ENCODE measurements at places on chromosomes 1 and 21. TPM values are rescaled to one million over a fixed set of nuclear protein-coding genes. Genes with fewer than 3 reads are reported as not detected.

DNA sequence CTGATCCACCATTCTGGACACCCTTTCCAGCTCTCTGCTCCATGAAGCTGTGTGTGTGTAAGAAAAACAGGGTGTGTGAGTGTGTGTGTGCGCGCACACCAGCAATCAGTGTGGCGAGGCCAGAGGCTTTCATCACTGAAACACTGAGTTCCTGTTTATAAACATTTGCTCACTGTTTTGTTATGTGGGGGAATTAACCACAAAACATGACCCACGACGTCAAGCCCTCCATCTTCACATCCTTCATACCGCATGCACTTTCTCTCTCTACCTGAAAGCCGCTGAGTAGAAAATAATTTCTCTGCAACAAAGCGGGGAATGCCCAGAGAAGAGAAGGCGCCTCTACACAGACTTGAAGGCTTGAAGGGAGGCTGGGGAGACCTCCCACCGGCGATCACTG is 148.9 kb upstream of the IRF2BP2 start:
- no peak for DNase-seq

DNA sequence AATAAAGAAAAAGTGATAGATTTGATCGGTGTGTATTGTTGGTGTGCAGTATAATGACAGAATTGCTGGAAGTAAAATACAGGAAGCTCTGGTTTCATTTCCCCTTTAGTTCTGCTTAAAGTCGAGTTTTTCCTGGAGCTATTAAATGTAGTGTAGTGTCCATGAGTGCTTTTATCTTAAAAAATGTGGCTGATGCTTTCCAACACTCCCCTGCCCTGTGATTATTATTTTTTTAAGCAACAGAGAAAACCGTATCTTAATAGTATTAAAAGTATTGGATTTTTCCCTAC is 1.1 kb downstream of the LGALS8 start:
- no peak for DNase-seq

DNA sequence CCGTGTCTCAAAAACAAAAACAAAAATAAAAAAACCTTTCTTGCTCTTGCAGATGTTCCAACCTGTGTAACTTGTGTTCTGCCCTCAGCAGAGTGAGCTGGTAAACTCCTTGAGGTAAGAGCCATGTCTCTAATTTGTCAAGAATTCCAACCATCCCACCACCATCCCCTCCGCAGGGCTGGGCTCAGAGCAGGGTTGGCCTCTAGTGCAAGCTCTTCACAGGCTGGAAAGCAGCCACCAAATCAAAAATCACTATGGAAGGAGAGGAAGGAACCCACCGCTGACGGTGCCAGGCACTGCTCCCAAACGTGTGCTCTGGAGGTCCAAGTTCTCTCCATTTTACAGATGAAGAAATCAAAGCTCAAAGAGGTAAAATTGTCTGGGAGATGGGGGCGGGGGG is 9.4 kb downstream of the PLEKHA6 start:
- DNase-seq: no peak

- no peak for DNase-seq
These were observed 262.1 kb upstream of the PKN2 start for GRCh38 chr1:88421997-88422396.

DNA sequence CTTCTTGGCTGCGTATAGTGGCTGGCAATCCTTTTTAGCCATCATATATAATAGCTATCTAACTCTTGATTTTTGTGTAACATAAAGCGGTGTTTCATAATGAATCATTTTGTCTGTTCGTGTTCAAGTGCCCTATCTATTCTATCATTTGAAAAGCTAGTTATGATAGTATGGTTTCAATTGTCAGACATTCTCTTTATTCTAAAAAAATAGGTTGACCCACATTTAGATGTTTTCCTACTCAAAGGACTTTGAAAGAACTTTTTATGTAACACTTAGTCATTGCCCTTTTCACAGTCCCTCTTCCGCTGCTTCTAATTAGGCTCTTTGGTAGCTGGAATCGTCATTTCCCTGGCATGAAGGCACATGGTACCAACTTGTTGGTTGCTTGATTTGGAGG is 272.2 kb upstream of the B3GALT2 start:
- DNase-seq: no peak

- no peak for DNase-seq
These were observed 12.6 kb downstream of the GBP5 start for GRCh38 chr1:89260042-89260441.

DNA sequence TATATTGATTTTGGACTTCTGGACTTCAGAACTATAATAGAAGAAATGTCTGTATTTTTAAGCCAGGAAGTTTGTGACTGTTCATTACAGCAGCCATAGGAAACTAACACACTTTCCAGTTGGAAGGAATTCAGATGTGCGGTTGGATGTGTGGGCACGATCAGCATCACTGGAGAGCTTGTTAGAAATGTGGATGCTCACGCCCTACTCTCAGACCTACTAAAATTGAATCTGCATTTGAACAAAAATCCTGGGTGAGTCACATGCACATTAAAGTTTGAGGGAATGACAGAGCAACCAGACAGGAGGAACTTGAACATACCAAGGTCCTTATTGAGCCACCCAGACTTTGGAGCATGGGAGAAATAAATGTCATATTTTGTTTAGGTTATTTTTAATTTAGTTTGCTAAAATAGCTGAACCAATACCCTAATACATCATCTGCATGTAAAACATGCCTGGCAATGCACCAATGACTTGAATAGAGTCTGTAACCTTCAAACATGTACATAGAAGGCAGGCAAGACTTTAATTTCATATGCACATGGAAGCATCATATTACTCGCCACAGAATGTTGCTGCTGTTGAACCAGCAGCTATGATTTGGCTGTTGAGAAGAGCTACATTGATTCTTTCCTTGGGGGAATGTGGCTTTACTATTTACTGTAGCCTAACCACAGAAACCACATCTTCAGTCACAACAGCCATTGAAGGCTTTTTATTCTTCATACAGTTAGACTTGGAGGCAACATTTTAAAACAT is 346.2 kb downstream of the BARHL2 start:
- no peak for DNase-seq

- no peak for DNase-seq
These were observed 1.0 kb upstream of the IER5 start for GRCh38 chr1:181087400-181087901.

- peak; percentile 19 for DNase-seq
These were observed 25.5 kb downstream of the PCSK9 start for GRCh38 chr1:55064861-55065263.

DNA sequence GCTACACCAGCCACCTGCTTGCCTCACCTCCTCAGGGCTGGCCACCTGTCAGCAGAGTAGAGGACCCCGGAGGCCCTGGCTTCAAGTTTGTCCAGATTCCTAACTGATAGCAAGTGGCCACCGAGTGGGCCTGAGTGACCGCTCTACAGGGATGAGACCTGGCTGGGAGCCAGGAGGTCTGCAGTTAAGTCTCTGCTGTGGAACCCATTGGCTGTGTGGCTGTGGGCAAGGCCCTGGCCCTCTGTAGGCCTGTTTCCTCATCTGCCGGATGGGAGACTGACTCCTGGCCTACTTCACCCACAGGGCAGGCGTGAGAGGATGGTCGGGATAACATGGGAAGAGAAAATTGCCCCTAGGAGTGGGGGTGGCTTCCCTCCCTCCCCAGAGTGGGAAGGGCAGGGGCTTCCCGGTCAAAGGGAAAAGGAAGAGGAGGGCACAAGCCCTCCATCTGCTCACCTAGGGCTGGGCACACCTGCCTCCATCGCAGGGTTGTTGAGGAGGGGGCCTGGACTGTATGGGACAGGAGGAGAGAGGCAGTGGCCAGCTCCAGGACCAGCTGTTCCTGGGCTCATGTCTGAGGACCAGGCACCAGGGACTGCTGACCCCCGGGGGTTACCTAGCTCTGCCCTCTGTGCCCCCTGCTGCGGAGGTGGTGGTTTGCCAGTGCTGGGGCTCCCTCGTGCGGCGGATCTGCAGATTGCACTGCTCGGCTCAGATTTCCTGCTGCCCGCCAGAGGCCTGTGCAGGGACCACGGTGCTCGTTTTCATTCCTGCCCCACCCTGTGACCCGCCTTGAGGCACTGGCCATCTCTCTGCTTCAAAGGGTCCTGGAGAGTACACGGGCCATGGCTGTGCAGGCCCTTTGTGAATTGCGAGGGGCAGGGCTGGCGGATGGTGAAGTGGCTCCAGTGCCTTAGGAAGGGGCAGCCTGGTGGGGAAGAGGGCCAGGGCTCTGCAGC is 9.1 kb upstream of the MTFR1L start:
- DNase-seq: no peak

The CASZ1 gene
- total RNA-seq: 11.8 TPM

DNA sequence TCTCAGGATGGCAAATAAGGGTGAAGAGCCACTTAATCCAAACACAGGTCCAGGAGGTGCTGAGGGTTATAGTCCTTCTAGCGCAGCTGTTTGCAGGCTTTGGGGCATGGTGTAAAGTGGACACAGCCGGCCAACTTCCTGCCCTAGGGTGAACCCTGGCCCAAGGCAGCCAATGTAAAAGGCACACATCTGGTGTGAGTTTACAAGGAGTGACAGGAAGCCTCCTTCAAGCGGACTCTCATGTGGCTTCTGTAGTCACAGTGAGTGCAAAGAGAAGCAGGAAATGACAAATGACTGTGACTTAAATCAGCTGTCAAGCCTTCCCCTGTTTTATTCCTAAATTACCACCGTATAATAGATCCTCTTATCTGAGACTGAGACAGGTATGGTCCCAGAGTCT is 213.0 kb downstream of the CRB1 start:
- DNase-seq: no peak

DNA sequence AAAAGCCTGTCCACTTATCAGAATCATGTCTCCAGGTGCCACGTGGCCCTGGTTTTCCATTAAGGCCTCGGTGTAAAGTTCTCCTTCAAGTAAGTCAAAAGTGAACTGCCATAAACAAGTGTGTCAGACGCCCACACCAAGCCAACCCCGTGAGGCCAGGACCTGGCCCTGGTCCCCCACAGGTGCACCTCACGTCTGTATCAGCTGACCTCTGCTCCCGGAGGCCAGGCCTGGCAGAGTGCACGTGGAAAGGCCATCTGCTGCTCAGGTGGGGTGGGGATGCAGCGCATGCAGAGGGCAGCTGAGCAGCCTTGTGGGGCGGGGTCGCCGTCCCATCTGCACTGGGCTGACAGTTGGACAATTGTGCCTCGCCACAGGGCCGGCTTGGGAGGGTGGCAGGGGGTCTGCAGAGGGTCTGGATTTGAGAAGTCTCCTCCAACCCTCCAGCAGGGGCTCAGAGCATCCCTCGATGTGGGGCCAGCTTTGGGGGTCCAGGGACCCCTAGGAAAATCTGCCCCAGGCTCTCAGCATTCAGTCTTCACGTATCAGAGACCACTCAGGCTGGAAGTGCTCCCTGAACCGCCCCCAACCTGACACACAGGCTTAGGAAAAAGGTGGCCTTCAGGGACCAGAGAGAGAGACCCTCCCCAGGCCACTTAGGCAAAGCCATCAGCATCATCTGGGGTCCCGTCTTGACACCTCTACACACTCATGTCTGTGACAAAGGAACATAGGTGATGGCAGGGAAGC is 3.0 kb downstream of the SLC19A1 start:
- no peak for DNase-seq

DNA sequence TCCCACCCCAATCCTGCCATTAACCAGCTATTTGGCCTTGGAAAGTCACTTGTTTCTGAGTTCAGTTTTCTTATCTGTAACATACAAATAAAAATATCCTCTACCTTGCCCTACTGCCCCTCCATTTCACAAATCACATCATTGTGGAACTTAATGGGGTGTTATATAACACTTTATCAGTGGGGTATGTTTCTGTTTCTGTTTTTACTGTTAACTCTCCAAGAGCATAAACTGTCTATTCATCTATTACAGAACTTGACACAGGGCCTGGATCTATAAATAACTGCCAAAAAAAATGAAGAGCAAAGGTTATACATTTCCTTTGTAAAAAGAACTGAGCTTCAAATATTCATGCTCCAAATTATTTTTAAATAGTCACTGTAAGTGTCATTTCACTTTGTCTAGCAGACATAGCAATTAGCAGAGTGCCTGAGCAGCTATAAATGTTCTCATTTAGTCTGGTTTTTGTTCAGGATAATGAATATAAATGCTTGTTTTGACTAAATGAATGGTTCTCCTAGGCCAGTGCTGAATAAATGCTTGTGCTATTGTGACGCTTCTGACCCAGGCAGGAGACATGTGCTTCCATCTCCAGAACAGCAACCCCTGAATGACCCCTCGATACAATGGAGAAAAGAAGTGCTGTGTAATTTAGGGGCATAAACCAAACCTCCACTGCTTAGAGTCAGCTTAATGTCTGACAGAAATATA is 7.4 kb downstream of the PIGM start:
- DNase-seq: no peak

- DNase-seq: no peak
These were observed 22.6 kb upstream of the FCRL3 start for GRCh38 chr1:157723157-157723556.

DNA sequence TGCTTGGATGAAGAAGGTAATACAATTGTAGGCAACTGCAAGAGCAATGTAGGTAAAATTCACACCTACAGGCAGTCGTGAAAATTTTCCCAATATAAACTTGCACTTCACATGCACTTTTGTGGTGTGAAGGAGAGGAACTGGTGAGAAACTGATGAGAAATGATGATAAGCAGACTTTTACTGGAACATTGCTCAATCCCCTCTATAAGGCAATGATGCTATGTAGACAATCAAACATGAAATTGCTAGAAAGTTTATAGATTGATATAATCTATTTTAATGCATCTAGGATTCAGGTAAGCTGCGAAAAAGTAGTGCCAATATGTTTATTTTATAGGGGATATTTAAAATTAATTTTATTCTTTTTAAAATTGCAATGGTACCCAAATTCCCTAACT is 802.2 kb downstream of the KCNT2 start:
- no peak for DNase-seq

DNA sequence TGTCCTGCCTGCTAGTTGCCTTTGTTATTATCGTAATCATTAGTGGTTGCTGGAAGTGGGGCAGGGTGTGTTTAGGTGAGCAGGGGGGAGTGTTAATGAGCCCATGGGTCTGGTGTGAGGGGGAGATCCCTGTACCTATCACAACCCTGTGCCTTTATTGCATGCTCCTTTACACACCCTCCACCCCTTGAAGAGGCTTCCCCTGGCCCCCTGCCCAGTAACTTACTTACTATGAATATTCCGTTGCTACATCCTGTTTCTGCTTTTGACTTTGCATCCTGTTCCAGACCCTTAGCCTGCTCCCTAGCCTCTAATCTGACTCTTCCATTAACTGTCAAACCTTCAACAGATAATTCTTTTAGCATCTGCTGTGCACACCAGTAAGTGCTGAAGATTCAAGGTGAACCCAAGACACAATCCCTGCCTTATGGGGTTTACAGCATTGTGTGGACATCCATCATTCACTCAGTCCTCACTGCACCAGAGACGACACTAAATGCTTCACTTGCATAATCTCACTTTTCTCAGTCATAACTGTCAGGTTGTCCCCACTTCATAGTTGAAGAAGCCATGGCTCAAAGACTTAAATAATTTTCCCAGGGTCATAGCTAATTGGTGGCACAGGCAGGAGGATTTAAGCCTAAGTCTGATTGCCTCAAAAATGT is 47.9 kb downstream of the CDC7 start:
- DNase-seq: no peak

The PKLR gene
- total RNA-seq: not detected

- no peak for DNase-seq
These were observed 62.1 kb downstream of the HSPG2 start for GRCh38 chr1:21874778-21875547.

GRCh38 chr1:202145068-202145743 is 669 bp upstream of the ARL8A start:
- DNase-seq: no peak

The ZNF593 gene
- 89.3 TPM for total RNA-seq

Measured in epithelial cell of proximal tubule (primary cell).